Esophagus muscularis mucosa (tissue), 4 donors: ENCODE measurements at places on chromosomes 16 and 17. TPM values are rescaled to one million over a fixed set of nuclear protein-coding genes. Genes with fewer than 3 reads are reported as not detected.

DNA sequence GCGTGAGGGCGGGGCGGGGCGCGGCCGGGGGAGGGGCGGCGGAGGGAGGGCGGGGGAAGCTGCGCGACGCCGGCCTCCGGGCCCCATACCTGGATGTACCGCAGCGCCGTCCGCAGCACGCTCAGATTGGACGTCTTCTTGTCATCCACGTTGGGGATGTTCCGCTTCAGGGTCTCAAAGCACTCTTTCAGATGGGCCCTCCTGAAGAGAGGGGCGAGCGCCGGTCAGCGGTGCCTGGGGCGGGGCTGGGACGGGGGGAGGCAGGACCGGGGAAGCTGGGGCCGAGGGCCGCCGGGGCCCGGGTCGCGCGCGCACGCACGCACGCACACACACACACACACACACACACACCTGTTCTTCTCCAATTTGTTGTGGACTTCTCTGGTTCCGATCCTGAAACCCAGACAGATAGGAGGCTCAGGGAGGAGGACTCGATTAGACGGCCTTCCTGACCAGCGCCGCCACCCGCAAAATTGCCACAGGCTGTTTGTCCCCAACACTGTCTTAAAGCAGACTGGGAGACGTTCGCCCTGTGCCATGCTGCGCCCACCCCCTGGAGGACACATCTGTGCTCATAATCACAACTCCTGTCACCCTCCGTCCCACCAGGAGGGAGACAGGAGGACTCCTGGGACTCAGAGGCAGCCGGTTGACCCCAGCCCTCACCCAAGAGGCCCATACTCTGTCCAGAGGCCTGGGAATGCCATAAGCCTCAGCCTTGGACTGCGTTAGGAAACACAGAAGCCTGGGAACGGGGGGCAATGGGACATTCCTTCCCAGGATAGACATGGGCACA is 6.7 kb downstream of the MNT start:
- peak overlapping the region; percentile 100 for H3K27ac ChIP-seq
- H3K27me3 ChIP-seq = no peaks in the 10 kb centered on the region
- peaks cover 87% of the 10 kb centered on the region for H3K4me1 ChIP-seq
- peak overlapping the region; percentile 78 for H3K4me3 ChIP-seq
- DNase-seq = no peak
- H3K36me3 ChIP-seq = no peaks in the 10 kb centered on the region

DNA sequence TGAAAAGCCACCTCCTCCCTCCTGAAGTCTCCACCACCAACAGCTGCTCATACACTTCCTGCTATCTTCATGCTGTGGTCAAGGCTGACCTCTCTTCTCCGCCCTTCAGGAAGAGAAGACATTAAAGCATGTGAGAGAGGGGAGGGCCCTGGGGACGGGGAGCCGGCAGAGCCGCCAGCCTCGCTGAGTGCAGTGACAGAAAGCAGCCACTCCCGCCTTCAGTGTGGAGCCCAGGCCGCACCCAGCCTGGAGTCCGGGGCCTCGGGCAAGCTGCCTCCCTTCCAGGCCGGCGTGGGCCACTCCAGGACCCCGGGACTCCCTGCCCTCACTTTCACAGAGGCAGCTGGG is 94.7 kb upstream of the TNRC6C start:
- no peaks in the 10 kb centered on the region for H3K27me3 ChIP-seq
- peaks cover 26% of the 10 kb centered on the region for H3K4me1 ChIP-seq
- peak overlapping the region; percentile 38 for H3K27ac ChIP-seq
- no peak overlapping the region for H3K4me3 ChIP-seq

- DNase-seq = no peak
- H3K27ac ChIP-seq = no peak overlapping the region
- H3K4me3 ChIP-seq = no peak overlapping the region
- H3K36me3 ChIP-seq = no peaks in the 10 kb centered on the region
- no peaks in the 10 kb centered on the region for H3K27me3 ChIP-seq
These were observed 64.6 kb downstream of the FTO start for GRCh38 chr16:53768593-53768992.

The HSPB9 gene
- 0.26 TPM for total RNA-seq

- H3K4me1 ChIP-seq = peaks cover 53% of the 10 kb centered on the region
- no peak for DNase-seq
- peak overlapping the region; percentile 97 for H3K27ac ChIP-seq
- H3K27me3 ChIP-seq = no peaks in the 10 kb centered on the region
- peaks cover 23% of the 10 kb centered on the region for H3K36me3 ChIP-seq
These were observed 523 bp downstream of the KCTD2 start for GRCh38 chr17:75047398-75048098.

DNA sequence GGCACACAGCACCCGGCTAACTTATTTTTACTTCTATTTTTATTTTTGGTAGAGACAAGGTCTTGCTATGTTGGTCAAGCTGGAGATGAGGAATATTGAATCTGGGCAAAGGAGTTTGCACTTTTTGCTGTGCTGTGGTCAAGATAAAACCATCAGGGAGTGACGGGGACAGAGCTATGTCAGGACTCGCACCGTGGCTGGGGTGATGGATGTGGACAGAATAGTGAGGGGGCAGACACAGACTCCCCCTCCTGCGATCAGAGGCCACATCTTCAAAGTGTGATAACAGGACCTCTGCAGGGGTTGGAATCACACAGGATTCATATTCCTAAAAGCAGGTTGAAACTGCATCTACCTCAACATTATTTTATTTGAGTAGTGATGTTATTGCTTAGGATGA is 25.6 kb downstream of the IL21R start:
- H3K27ac ChIP-seq = no peak overlapping the region
- no peaks in the 10 kb centered on the region for H3K36me3 ChIP-seq
- DNase-seq = no peak

GRCh38 chr16:85211271-85211801 is 99.1 kb upstream of the CIBAR2 start:
- no peaks in the 10 kb centered on the region for H3K27me3 ChIP-seq
- H3K36me3 ChIP-seq = no peaks in the 10 kb centered on the region
- H3K4me1 ChIP-seq = peaks cover 88% of the 10 kb centered on the region
- no peak for DNase-seq

DNA sequence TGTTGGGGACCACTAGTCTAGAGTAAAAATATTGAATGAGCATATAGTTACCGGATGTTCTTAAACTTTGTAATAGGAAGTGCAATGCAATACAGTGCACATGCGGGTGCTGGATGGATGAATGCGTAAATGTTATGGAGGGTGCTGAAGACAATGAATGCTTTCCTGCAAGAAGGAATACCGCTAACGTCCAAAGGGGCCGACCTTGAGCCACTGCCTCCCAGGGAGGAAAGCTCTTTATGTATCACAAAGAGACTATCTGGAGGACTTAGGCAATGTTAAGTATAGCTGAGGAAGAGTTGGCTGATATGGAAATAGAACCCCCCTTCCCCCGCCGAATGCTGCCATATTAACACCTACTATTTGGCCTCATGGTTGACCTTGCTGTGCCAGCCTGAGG is 27.5 kb upstream of the SHCBP1 start:
- no peaks in the 10 kb centered on the region for H3K36me3 ChIP-seq
- DNase-seq = no peak
- peaks cover 10% of the 10 kb centered on the region for H3K4me1 ChIP-seq
- H3K4me3 ChIP-seq = no peak overlapping the region
- no peak overlapping the region for H3K27ac ChIP-seq

GRCh38 chr17:40111221-40112128 is 10.3 kb upstream of the MSL1 start:
- no peaks in the 10 kb centered on the region for H3K36me3 ChIP-seq
- H3K27ac ChIP-seq = peak overlapping the region; percentile 88
- H3K27me3 ChIP-seq = no peaks in the 10 kb centered on the region
- peak overlapping the region; percentile 29 for H3K4me3 ChIP-seq
- DNase-seq = peak; percentile 98

DNA sequence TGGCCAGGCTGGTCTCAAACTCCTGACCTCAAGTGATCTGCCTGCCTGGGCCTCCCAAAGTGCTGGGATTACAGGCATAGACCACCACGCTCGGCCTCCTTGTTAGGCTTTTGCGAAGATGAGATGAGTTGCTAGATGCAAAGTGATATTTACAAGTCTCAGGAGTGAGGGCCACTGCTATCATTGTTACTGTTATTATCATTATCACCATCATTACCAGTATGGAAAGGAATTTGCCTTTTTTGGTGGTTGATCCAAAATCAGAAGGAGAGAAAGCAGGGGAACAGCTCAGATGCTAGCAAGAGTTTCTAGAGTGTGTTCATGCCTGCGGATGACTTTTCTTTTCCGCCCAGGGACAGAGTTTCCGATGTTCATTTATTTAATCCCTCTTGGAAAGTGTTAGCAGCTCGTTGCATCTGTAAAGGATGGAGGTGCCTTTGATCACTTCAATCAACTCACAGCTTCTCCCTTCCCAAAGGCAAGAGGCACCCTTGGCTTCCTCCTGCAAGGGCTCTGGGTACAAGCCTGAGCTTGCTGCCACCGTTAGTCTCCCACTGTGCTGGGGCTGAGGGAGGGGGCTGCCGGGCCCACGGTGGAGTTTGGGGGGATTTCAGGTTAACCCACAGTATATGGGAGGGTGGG is 21.6 kb downstream of the ITPRIPL2 start:
- H3K4me1 ChIP-seq = peaks cover 37% of the 10 kb centered on the region
- no peak for DNase-seq
- no peak overlapping the region for H3K4me3 ChIP-seq
- H3K27me3 ChIP-seq = no peaks in the 10 kb centered on the region
- H3K36me3 ChIP-seq = no peaks in the 10 kb centered on the region
- H3K27ac ChIP-seq = no peak overlapping the region

The SP6 gene
- total RNA-seq = under 0.01 TPM

The TIMM22 gene
- 17.4 TPM for total RNA-seq

DNA sequence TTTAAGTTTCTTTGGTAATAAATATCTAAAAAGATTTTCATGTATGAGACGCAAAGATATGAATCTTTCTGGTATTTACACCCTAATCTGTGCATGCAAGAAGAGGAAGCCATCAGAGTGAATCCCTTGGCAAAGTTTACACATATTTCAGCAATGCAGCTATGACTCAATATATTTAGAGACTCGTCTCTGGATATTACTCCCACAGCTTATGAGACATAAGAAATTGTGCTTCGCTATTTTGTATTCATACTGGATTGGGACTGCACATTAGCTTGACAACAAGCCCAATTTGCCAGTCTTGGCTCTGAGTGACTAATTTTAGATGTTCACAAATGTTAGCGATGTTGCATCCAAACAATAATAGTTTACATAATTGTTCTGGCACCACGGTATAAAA is 532.0 kb downstream of the CDH11 start:
- H3K27ac ChIP-seq = no peak overlapping the region
- H3K36me3 ChIP-seq = no peaks in the 10 kb centered on the region
- H3K27me3 ChIP-seq = no peaks in the 10 kb centered on the region
- DNase-seq = no peak

The KRT33A gene
- not detected for total RNA-seq

DNA sequence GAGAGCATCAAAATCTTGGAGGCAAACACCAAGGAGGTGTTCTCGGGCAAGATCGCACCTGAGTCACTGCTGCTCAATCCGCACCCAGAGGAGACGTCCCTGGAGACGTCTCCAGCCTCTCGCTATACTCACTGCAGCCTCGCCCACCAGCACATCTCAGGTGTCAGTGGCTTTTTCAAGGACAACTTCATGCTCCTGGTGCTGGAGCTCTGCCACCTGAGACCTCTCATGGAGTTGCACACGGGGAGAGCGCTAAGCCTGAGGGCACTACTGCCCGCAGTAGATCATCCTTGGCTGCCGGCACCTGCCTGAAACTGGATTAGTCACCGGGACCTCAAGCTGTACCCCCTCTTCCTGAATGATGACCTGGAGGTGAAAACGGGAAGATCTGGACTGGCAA is 2.6 kb upstream of the MBTPS1 start:
- no peaks in the 10 kb centered on the region for H3K27me3 ChIP-seq
- DNase-seq = no peak
- no peak overlapping the region for H3K27ac ChIP-seq
- peaks cover 21% of the 10 kb centered on the region for H3K36me3 ChIP-seq

The FBXO39 gene
- not detected for total RNA-seq

GRCh38 chr16:81810361-81810760 is 31.3 kb downstream of the PLCG2 start:
- no peak for DNase-seq
- H3K27ac ChIP-seq = no peak overlapping the region
- no peaks in the 10 kb centered on the region for H3K36me3 ChIP-seq
- no peaks in the 10 kb centered on the region for H3K27me3 ChIP-seq
- no peaks in the 10 kb centered on the region for H3K4me1 ChIP-seq

DNA sequence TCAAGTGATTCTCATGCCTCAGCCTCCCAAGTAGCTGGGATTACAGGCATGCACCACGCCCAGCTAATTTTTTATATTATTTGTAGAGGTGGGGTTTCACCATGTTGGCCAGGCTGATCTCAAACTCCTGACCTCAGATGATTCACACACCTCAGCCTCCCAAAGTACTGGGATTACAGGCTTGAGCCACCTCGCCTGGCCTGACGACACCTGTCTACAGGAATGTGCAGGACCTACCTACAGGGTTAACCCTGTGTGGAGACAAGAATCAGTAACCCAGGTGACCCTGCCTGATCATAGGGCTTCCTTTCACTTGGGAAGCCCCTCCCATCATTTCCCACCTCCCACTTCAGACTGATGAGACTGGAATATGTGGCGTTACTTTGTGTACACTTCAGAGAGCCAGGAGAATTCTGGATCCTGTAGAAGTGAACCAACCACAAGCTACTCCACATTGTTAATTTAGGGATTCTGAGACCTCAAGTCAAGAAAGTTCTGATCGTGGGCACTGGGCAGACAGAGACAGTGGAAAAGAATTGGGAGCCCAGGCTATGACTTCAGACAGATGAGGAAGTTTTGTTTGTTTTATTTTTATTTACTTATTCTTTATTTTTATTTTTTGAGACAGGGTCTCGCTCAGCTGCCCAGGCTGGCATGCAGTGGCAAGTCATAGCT is 5.7 kb upstream of the MILR1 start:
- no peaks in the 10 kb centered on the region for H3K36me3 ChIP-seq
- no peak overlapping the region for H3K4me3 ChIP-seq
- no peak overlapping the region for H3K27ac ChIP-seq
- no peaks in the 10 kb centered on the region for H3K27me3 ChIP-seq

- H3K4me3 ChIP-seq = peak overlapping the region; percentile 75
- H3K27me3 ChIP-seq = no peaks in the 10 kb centered on the region
- H3K4me1 ChIP-seq = peaks cover 81% of the 10 kb centered on the region
- no peaks in the 10 kb centered on the region for H3K36me3 ChIP-seq
These were observed 1.1 kb downstream of the VASN start for GRCh38 chr16:4372578-4373355.

DNA sequence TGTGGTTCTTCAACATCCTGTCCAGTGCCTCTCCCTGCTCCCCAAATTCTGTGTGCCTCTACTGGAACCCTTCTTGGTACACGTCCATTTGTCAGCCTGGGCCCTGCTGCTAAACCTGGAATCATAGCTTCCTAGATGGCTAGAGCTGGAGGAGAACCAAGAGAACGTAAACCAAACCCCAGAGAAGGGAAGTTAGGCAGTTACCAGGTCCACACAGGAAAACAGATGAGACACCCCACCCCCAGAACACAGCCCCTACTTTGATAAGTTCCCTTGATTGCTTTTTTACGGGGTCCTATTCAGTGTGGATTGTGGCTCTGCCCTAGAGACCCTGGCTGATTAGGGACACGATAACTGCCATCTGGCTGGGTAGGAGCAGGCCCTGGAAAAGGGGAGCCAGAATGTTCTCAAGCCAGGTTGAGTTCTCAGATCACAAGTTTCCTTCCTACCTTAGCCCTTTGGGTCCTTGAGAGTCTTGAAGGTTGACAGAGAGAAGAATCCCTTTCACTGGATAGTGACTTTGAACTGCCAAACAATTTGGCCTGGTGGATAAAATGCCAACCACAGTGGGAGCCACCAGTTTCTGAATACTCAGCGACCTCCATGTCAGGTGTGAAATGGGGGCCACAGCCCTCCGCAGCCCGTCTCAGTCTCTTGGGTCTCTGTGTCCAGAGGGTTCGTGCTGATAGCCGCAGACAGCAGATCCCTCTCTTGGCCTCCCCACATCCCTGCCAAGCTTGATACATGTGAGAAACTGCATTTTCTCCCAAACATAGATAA is 7.9 kb downstream of the TBX4 start:
- no peak overlapping the region for H3K4me3 ChIP-seq
- H3K4me1 ChIP-seq = peaks cover 20% of the 10 kb centered on the region
- DNase-seq = no peak
- no peak overlapping the region for H3K27ac ChIP-seq
- no peaks in the 10 kb centered on the region for H3K36me3 ChIP-seq
